ENCODE measurements at places on chromosomes 5 and 9. TPM values are rescaled to one million over a fixed set of nuclear protein-coding genes. Genes with fewer than 3 reads are reported as not detected.

The GADD45G gene
- total RNA-seq: not detected

The ARSK gene
- total RNA-seq: 22.0 TPM

The SURF6 gene
- total RNA-seq: 6.4 TPM

The LTC4S gene
- not detected for total RNA-seq

The PLPP7 gene
- total RNA-seq: 0.54 TPM

The LYRM7 gene
- 3.4 TPM for total RNA-seq

The COL23A1 gene
- total RNA-seq: not detected

The SHOC1 gene
- total RNA-seq: not detected

The FBXO4 gene
- 8.3 TPM for total RNA-seq

The C5orf52 gene
- not detected for total RNA-seq

The CCL27 gene
- total RNA-seq: 0.18 TPM

The RAB3C gene
- not detected for total RNA-seq

The SPAAR gene
- total RNA-seq: 0.18 TPM

The PCDHGA1 gene
- total RNA-seq: 0.90 TPM

The RACK1 gene
- total RNA-seq: 5,432 TPM

The LCNL1 gene
- total RNA-seq: not detected

The SPATA31E1 gene
- total RNA-seq: not detected

The PTPRD gene
- 0.18 TPM for total RNA-seq

The SHISAL2B gene
- not detected for total RNA-seq

The FABP6 gene
- not detected for total RNA-seq

The AIF1L gene
- total RNA-seq: 0.18 TPM

The OR1N2 gene
- total RNA-seq: not detected

The IFNB1 gene
- not detected for total RNA-seq

The SLC6A19 gene
- not detected for total RNA-seq

The CORO2A gene
- total RNA-seq: 2.2 TPM

The HTR1A gene
- not detected for total RNA-seq

The FOXD1 gene
- total RNA-seq: 3.2 TPM

The PLGRKT gene
- 13.6 TPM for total RNA-seq

The TAF1L gene
- total RNA-seq: not detected

The IFNA2 gene
- total RNA-seq: not detected
